ENCODE measurements at places on chromosomes 6 and 20. TPM values are rescaled to one million over a fixed set of nuclear protein-coding genes. Genes with fewer than 3 reads are reported as not detected.
A peak's percentile ranks its signal among the peaks of the same experiment; 100 is the strongest.

Gene PRKN
- 4.8 TPM for total RNA-seq

DNA sequence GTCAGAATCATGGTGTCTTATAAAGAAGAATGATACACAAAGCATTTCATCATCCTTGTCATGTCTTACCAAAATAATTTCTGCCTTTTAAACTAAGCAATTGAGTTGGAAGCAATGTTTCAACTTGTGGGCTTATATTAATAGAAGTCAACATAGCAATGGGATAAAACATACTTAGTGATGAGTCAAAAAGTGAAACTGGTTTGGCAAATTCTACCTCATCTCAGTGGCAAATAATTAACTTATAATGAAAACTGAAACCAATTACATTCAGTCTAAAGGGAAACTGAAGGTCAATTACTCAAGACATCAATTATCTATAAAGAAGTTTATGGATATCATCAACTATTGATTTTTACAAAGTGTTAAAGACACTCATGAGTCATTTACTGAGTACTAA, 463.8 kb downstream of the BMP2 start:
- DNase-seq: no peak

DNA sequence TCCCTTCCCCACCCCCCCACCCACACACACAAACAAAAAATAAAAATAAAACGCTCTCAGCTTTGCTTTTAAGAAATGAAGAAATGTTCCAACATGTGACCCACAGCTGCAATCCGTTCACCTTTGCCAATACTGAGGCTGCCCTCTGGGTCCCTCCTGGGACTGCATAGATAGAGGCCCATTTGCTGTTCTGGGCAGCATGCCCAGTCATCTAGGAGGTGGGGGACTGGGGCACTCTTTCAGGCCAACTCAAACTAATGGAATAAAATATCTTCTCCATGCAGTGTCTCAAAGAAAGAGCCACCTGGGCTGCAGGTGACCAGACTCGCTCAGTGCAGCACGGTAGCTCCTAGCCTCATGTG, 79.9 kb downstream of the SLC22A3 start:
- DNase-seq: no peak

DNA sequence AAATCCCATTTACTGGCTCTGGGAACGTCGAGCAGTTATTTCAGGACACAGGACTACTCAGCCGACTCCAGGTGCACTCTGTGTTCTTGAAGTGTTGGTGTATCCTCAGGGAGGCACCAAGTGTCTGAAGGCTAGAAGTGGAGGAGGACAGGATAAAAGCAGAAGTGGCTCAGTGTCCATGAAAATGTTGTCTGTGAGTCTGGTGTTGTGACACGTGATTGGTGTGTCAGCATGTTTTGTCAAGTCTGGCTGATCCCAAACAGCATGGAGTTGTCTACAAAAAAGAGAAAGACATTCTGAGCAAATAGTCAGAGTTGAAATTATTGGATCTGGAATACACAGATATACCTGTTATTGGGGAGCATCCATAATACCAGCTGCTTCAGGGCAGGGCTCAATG, 30.3 kb downstream of the SCGN start:
- DNase-seq: no peak

DNA sequence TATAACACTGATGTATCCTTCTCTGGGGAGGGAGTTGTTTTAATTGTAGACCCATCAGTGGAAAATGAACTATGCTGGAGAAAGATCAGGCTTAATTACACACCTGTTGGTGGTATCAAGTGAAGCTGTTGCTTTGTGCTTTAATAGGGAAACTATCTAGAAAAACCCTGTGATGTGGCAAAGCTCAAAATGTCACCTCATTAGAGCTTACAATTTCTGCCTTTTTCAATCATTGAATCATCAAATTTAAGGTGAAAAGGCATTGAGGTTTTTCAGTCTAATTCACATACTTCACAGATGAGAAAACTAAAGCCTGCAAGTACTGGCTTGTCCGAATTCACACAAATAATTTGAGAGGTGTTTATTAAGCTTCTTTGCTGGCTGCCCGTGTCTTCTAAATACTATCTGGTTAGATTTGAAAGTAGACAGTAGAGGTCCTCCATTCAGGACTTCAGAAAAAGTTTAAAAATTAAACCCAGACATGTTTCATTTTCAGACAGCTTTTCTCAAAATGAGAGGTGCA, 143.3 kb upstream of the MAP3K7 start:
- no peak for DNase-seq

DNA sequence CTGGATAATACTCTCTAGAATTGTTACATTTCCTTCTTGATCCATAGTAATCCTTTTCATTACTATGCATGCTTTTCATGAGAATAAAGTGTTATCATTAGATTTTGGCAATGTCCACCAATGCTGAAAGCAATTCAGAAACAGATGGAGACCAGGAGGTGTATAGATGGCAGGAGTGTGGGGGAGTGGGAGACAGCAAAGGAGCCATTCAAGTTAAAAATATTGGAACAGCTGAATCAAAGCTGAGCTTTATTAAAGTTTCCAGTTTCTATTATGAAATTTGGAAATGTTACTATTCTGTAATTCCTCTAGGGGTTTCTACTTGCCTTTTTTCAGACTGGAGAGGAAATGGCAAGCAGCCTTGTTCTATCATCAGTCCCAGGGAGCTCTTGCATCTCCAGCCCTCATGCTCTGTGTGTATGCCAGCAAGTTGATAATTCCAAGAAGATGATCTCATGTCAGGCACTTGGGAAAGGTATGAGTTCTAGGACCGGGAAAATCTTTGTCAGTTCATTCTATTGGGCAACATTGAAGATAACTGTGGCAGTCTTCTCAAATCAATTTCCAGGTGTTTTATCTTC, 228.0 kb downstream of the CD109 start:
- no peak for DNase-seq

DNA sequence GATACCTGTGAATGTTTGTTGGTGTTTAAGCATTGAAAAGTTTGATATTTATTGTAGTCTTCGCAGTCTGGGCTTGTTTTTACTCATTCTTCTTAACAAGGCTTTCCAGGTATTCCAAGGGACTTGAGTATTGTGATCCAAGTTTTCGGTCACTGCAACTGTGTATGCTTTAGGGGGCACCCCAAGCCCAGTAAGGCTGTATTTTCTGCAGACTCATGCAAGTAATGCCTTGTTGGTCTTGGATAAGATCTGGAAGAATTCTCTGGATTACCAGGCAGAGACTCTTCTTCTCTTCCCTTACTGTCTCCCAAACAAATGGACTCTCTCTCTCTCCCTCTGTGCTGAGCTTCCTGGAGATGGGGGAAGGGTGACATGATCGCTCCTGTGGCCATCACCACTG, 82.1 kb downstream of the RFPL4B start:
- DNase-seq: peak; percentile 68

DNA sequence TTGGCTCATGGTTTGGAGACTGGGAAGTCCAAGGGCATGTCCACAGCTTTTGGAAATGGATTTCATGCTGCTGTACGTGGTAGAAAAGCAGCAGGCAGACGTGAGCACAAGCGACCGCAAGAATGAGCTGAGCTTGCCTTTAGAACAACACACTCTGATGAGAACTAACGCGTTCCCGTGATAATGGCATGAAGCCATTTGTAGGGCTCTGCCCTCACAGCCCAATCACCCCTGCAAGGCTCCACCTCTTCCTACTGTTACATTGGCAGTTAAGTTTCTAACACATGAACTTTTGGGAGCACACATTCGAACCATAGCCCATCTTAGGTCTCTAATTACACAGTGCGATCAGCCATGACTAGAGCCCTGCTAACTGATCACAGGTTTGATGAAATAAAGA, 107.5 kb upstream of the TMEM170B start:
- DNase-seq: no peak

GRCh38 chr6:85285114-85285513, 164.8 kb upstream of the NT5E start:
- DNase-seq: no peak

DNA sequence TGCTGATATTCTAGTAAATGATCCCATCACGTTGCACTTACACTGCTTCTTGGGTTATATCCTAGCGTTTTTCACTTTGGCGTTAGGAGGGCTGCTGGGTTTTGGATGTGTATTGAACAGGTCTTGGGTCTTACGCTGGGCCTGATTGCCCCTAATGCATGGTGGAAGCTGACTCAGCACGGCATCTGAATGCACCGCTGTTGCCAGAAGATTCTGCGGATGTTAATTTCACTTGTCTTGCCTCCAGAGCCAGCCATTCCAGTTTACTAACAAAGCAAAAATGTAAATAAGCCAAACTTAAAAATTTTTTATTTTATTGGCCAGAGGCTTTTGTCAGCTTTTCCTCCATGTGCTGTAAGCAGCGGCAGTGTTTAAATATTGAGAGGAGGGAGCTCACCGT, 233.5 kb downstream of the TMEM242 start:
- peak; percentile 79 for DNase-seq

GRCh38 chr6:41591859-41592502, 45.8 kb downstream of the FOXP4 start:
- DNase-seq: peak; percentile 95
